ENCODE measurements at places on chromosomes 5 and 9.

- DNase-seq = peak; percentile 49
These were observed 443.9 kb downstream of the TLE1 start for GRCh38 chr9:81245254-81245956.

- no peak for DNase-seq
These were observed 40.5 kb downstream of the PBX3 start for GRCh38 chr9:125787715-125788114.

DNA sequence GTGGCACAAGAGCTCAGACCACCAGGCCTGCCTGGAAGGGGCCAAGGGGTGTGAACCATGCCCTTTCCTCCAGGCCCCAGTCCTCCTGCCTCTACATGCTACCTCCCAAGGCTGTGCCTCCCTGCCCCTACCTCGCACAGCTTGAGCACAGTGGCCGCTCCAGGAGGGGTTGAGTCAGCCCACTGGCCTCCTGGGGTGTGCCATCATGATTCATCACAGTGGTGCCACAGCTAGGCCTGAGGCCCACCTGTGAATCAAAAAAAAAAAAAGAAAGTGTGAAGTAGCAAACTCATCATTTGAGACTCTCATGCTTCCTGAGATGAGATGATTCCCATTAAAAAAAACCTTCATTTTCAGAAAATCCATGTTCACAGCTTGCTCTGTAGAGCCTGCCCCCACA is 240.5 kb downstream of the HSPA4 start:
- DNase-seq = no peak

GRCh38 chr5:159631001-159631400 is 285.3 kb upstream of the ADRA1B start:
- no peak for DNase-seq

DNA sequence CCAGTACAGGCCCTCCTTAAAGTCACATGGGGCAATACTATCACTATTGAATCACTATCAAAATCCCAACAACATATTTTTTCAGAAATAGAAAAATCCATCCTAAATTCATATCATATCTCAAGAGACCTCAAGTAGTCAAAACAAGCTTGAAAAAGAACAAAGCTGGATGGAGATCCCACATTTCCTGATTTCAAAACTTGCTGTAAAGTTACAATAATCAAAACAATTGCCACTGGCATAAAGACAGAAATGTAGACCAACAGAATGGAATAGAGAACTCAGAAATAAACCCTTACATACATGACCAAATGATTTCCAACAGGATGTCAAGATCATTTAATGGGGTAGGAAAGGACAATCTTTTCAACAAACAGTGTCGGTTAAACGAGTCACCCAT is 41.3 kb upstream of the CDKN2AIPNL start:
- no peak for DNase-seq

DNA sequence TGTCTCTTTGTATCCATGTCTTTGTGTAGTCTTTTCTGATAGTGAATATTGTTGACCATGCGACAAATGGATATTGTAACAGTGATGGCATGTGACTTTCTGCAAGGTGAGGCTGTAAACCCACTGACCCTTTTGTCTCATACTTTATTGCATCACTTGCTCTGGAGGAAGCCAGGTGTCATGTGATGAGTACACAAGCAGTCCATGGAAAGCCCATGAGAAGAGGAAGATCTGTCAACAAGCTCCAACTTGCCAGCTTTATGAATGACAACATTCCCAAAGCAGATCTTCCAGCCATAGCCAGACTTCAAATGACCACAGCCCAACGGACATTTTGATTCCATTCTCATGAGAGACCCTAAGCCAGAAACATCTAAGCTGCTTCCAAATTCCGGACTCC is 450.1 kb upstream of the ACTBL2 start:
- no peak for DNase-seq

DNA sequence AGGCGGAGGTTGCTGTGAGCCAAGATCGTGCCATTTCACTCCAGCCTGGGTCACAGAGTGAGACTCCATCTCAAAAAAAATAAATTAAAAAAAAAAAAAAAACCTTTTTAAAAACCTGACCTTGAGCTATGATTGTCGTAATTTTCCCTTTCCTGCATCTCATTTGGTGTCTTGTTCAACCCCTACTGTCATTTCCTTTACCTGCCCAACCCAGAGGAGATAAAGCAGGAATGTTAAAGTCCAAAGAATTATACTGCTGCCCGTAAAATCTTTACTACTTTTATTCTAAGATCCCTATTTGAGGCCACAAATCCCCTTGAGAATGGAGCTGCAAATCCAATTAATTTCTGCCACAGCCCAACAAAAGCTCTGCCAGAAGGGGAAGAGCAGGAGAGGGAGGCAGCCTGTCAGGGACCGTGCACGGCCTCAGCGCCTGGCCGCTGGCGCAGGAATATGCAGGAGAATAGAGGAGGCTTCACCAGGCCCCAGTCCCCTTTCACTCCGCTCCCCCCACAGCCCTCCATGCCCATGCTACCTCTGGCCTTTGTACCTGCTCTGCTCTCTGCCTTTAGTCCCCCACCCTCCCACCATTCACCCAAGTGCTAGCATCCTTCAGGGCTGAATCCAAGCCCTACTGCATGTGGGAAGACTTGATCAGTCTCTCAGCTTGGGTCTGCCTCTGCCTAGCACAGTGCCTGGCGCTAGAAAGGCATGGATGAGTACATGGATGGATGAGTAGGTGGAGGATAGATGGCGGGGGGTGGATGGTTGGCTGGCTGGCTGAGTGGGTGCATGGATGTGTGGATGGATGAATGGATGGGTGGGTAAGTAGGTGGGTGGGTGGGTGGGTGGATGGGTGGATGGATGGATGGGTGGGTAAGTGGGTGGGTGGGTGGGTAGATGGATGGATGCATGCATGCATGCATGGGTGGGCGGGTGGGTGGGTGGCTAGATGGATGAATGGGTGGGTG is 99.8 kb upstream of the SARDH start:
- DNase-seq = no peak

- DNase-seq = peak; percentile 27
These were observed 5.3 kb downstream of the RALGDS start for GRCh38 chr9:133115604-133116345.

DNA sequence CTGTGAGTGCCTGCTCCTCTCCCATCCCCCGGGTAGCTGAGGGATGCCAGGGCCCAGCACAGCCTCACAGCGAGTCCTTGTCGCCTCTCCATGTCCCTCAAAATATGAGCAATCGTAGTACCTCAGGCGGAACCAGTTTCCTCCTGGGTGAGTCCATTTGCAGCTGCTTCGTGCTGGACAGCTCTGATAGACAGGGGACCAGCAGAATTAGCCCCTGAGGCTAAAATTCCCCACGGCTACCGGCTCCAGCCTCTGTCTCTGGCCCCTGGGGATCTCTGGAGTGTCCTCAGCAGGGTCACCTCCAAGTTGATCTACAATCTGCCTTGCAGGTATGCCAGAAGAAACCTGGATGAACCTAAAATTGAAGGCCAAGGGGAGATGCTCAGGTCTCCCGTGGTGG is 115.8 kb upstream of the FBXL7 start:
- DNase-seq = no peak

Data from retina (tissue), 1 donor.